Right lobe of liver (tissue), 6 donors: ENCODE measurements at places on chromosomes 7 and 10. TPM values are rescaled to one million over a fixed set of nuclear protein-coding genes. Genes with fewer than 3 reads are reported as not detected.

The VIM gene
- 62.3 TPM for total RNA-seq

The ARMS2 gene
- total RNA-seq: not detected

GRCh38 chr7:83695128-83695960 lies 46.4 kb upstream of the SEMA3E start:
- no peaks in the 10 kb centered on the region for H3K36me3 ChIP-seq
- DNase-seq: no peak

- H3K4me1 ChIP-seq: peaks cover 5% of the 10 kb centered on the region
- no peak overlapping the region for H3K4me3 ChIP-seq
- no peak overlapping the region for H3K27ac ChIP-seq
- DNase-seq: no peak
These were observed 68.0 kb downstream of the OGDH start for GRCh38 chr7:44674381-44674780.
